ENCODE measurements at places on chromosomes 3 and 15.

DNA sequence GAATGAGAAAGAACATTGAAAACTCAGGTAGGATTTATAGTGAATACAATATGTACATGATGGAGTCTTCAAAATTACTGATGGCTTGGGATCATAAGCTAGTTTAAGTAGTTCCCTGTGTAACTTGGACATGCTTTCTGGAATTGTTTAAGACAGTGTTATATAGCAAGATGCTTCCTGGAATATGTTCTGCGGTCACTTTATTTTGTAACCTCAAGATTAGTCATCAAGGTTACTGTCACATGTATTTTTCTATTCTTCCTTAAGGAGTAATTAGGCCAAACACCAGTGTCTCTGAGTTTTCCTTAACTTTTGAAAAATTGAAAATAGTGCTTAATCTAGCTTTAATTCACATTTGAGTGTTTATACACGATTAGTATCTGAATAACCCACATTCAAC, 760.3 kb upstream of the ARRDC4 start:
- no peak for DNase-seq

DNA sequence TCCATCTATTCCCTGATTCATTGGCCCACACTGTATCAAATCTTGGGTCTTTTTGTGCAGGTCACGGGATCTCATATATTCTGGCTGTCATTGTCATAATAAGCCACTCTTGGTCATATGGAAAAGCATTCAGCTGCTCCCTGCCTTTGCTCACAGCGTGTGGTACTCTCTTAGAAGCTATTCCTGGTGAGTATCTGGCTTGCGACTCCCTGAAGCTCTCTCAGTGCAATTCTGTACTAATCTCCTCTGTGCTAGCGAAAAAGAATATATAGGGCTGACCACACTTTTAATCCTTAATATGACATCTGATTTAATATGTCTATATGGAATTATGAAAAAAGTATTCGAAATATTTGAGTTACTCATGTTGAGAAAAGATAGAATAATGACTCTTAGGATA, 440.8 kb upstream of the GBE1 start:
- no peak for DNase-seq

- DNase-seq = no peak
Measured at GRCh38 chr15:74983725-74984231, 11.6 kb upstream of the SCAMP5 start.

- no peak for DNase-seq
Measured at GRCh38 chr3:151282921-151283320, 4.6 kb upstream of the P2RY14 start.

DNA sequence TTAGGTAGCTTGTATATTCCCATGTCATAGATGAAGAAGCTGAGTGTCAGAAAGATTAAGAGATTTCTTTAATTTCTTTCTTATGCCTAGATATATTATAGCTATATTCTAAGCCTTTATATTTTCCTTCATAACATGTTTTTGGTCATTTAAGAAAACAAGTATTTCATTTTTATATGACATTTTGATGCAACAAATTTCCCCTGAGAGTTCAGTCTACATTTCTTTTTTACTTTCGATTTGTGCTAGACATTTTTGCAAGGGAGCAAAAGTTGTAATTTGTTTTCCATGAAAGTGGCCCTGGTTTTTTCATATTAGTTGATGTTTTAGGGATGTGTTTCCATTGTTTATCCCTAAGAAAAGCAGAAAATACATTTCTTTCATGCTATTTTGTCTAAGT, 344.9 kb downstream of the NLGN1 start:
- DNase-seq = no peak

- DNase-seq = no peak
Measured at GRCh38 chr3:45223889-45224727, 2.0 kb downstream of the TMEM158 start.

GRCh38 chr3:81443958-81444357, 317.5 kb downstream of the GBE1 start:
- DNase-seq = no peak

DNA sequence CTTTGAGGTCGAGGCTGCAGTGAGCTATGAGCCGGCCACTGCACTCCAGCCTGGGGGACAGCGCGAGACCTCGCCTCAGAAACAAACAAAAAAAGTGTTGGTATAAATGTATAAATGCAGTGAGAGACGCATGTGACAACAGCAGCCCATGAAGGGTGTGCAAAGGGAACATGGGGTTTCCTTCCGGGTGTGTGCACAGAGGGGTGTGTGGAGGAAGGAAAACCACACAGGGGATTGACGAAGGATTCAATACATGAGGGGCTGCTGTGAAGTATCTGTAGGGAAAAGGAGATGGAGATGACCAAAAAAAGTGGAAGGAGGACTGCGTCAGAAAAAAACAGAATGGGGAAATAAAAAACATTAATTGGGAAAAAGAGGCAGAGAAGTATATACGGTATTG, 1.1 kb downstream of the MTFMT start:
- DNase-seq = no peak

DNA sequence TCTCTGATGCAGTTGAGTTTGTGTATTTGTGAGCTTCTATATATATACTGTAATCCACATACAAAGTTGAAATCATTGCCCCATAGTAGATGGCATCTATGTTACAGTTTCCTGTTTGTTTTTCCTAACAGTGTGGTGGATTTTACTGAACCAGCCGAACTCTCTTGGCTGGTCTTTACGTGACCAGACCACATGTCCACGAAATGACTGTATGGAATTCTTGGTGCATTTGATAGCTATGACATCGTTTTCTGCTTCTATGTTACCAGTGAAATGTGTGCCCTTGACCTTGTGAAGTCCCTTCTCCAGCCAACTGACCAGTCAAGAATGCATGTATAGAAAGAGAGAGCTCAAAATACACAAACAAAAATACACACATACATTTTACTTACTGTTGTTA, 1.8 kb downstream of the KCNMB2 start:
- no peak for DNase-seq

DNA sequence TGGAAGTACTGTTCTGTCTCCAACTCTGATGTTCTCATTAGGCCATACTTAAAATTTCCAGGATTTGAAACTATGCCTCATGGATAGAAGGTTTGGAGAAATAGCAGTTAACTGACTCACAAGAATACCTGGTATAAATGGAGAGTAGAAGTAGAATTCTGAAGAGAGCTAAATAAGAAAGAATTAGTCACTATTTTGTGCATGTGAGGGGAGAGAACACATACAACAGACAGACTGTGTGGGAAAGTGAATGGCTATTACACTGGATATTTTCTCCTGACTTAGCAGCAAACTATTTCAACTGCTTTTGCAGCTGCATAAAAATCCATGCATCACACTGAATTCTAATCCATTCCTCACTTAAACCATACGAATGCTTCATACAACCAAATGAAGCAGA, 71.3 kb downstream of the C3orf70 start:
- DNase-seq = no peak

- no peak for DNase-seq
Measured at GRCh38 chr15:89111961-89112340, 23.7 kb downstream of the ABHD2 start.

GRCh38 chr3:154614601-154615000, 184.6 kb upstream of the GPR149 start:
- DNase-seq = no peak

- no peak for DNase-seq
Measured at GRCh38 chr15:71313806-71314205, 198.5 kb downstream of the THSD4 start.

- no peak for DNase-seq
Measured at GRCh38 chr15:51907136-51907862, 64.3 kb downstream of the LEO1 start.

- no peak for DNase-seq
Measured at GRCh38 chr15:82228750-82229149, 33.8 kb downstream of the EFL1 start.

DNA sequence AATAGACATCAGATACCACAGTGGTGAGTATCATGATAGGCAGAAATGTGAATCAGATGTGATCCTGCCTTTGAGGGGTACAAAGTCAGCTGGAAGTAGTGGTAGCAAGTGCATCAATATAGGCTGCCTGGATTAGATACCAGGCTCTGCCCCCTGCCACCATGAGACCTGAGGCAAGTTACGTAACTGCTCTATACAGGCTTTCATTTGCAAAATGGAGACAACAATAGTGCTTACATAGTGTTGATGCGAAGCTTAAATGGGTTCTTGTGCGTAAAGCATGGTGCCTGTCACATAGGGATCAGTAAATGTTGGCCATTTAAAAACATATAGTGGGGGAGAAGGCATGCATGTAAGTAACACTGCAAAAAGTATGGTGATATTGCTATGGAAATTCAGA, 158.0 kb downstream of the RYR3 start:
- DNase-seq = no peak

DNA sequence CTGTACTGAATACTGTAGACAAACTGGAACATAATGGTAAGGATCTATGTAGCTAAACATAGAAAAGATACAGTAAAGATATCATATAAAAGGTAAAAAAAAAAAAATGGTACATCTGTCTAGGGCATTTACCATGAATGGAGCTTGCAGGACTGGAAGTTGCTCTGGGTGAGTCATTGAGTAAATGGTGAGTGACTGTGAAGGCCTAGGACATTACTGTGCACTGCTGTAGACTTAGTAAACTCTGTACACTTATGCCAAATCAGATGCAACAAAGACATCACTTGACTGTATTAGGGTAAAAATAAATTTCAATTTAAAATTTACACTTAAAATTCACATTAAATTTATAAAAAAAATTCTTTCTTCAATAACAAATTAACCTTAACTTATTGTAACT, 281.3 kb upstream of the LMCD1 start:
- DNase-seq = no peak

DNA sequence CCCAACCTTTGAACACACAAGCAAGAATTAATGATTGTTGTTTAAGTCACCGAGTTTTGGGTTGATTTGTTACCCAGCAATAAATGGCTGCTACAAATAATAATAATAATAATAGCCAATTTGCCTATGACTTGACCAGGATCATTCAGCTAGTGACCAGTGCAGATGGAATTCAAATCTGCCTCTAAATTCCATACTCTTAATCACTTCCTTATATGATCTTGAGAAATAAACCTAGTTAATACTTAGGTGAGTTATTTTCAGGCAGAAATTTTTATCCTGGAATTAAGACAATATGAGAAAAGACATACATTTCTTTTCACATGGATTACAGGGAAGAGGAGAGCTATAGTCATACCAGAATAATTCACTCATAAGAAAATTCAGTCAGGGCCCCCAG, 116.0 kb upstream of the GALNT15 start:
- no peak for DNase-seq

DNA sequence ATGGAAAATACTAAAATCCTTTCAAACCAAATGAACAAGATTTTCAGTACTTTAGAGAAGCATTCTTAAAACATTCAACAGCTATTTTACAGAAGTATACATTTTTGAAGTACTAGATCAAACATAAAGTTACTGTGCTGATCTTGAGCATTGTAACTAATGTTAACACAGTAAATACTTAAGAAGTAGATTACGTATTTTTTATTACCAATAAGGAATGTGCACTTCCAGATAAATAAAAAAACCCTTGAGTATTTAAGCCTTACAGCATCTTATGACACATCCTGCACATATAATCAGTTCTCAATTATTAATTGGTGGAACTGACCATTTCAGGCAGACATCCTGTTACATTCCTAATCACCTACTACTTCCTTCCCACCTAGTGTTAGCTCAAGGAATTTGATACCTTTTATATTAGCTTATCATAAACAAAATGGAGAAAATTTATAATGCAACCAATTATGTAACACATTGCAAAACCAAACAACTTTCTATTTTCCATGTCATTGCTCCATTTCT, 32.8 kb downstream of the COPS2 start:
- no peak for DNase-seq

DNA sequence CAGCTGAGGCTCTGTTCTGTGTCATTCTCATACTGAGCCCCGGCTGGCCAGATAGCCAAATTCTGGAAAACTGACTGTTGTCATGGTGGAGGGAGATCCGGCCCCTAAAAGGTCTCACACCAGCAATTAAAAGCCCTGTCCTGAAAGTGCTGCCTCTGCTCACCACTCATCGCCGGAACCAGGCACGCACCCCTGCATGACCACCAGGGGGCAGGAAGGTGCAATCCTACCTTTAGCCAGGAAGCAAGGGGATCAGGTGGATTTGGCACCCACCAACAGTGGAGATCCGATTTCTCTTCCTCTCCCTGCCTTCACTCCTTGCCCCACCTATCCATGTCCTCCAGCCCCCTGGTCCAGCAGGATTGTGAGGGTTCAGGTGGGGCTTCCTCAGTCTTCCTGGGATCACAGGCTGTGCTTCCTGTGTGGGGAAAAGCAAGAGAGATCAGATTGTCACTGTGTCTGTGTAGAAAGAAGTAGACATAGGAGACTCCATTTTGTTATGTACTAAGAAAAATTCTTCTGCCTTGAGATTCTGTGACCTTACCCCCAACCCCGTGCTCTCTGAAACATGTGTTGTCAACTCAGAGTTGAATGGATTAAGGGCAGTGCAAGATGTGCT, 16.1 kb upstream of the CACNA2D2 start:
- DNase-seq = peak; percentile 58

- no peak for DNase-seq
Measured at GRCh38 chr15:48899793-48900192, 21.9 kb downstream of the EID1 start.

DNA sequence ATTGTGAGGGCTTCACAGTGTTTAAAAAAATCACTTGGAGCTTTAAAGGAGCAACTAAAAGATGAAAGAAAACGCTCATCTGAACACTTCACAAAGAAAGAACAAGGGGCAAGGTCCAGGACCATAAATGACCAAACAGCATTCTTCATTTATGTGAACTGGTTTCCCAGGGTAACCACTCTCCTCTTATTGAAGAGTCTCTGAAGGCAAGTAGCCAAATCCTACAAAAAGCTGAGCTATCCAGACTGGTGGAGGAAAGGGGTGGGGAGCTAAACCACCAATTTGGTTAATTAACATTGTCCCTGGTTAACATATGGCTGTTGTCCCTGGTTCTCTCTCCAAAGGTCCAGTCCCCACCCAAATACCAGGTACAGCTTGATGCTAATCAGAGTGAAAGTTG, 58.1 kb downstream of the OSBPL10 start:
- no peak for DNase-seq

DNA sequence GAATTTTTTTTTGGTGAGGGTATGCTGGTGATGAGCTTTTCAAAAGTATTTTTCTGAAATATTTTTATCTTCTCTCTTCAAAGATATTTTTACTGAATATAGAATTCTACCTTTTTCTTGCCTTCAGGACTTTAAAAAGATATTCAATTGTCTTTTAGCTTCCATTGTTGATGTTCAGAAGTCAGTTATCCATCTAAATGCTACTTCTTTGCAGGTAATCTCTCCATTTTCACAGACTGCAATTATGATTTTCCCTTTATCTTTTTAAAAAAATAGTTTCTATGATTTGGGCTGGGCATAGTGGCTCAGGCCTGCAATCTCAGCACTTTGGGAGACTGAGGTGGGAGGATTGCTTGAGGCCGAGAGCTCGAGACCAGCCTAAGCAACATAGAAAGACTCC, 222.4 kb downstream of the IL20RB start:
- no peak for DNase-seq

Data from activated CD8-positive, alpha-beta memory T cell treated with anti-CD3 and anti-CD28 coated beads for 1 hour (primary cell).